ENCODE measurements at places on chromosomes 7 and 10. TPM values are rescaled to one million over a fixed set of nuclear protein-coding genes. Genes with fewer than 3 reads are reported as not detected.

DNA sequence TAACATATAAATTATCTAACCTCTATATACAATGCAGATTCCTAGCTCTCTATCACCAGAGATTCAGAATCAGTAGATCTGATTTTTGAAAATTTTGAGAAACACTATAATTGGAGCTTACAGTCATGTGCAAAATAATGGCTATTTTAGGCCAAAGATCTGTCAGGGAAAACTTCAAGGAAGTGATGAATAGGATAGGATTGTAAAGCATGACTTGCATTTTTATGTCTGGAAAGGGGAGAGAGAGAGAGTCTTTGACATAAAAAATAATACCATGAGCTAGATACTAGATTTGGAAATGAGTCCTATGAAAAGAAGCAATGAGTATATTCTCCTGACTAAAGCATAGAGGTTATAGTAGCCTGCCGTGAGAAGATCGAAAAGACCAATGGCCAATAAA, 181.1 kb downstream of the SDHAF3 start:
- DNase-seq: no peak

- DNase-seq: no peak
These were observed 352.4 kb downstream of the SH2D4B start for GRCh38 chr10:80890146-80890545.

- no peak for DNase-seq
These were observed 311.7 kb downstream of the GATA3 start for GRCh38 chr10:8365935-8366911.

The GIMAP7 gene
- total RNA-seq: not detected

The CDHR1 gene
- total RNA-seq: 0.93 TPM

The OGDHL gene
- 12.3 TPM for total RNA-seq

Measured in type B pancreatic cell (in vitro differentiated cells).